ENCODE measurements at places on chromosomes 3 and 15.

GRCh38 chr3:150223558-150223957 is 184.5 kb upstream of the TSC22D2 start:
- no peak for DNase-seq

GRCh38 chr3:72791161-72791560 is 57.1 kb downstream of the SHQ1 start:
- no peak for DNase-seq

DNA sequence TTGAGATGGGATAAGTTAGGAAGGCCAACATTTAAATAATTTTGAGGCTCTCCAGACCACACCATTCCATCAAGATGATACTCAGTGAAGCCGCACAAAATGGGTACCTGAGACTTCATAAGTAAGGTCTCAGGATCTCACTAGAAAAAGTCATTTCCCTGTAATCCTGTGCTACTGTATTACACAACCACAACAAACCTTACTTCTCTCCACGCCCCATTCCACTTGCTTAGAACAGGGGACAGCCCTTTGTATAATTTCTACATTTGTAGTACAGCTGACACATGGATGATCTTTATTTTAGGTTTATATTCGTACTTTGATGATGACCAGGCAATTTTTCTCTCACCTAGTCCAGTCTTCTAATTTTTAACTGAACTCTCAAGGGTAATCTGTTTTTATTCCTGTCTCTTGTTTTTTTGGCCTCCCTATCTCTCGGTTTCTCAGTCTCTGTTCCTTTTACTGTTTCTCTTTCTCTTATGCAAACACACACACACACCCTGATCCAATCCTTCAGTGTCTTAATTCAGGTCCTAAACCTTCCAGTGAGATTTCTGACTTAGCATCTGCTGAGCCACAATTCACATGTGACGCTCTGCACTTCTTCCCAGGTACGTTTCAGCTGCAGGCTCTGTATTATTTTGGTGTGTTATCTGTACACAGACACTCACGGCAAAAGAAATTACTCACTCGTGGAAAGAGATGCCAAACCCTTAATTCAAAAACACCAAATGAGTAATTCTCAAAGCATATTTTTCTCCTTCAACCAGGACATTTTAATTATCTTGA is 223.2 kb upstream of the THBS1 start:
- DNase-seq, result no peak

DNA sequence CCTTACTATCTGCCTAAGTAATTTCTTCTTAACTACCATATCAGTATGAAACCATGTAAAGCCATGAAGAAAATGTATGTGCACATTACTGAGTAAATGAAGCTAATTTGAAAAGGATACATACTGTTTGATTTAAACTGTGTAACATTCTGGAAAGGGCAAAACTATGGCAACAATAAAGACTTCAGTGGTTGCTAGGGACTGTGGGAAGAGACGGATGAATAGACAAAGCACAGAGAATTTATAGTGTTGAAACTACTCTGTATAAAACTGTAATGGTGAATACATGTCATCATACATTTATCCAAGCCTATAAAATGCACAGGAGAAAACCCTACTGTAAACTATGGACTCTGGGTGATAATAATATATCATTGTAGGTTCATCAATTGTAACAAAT is 1103.7 kb upstream of the EPHA6 start:
- DNase-seq, result no peak

GRCh38 chr15:99863550-99864198 is 130.4 kb upstream of the LYSMD4 start:
- DNase-seq, result peak; percentile 10
